Stimulated activated CD4-positive, alpha-beta T cell treated with anti-CD3 and anti-CD28 coated beads, Interleukin-1b, Interleukin-23, amount 100 ng/mL, for 1 hour (primary cell): ENCODE measurements at places on chromosomes 6 and 20.

DNA sequence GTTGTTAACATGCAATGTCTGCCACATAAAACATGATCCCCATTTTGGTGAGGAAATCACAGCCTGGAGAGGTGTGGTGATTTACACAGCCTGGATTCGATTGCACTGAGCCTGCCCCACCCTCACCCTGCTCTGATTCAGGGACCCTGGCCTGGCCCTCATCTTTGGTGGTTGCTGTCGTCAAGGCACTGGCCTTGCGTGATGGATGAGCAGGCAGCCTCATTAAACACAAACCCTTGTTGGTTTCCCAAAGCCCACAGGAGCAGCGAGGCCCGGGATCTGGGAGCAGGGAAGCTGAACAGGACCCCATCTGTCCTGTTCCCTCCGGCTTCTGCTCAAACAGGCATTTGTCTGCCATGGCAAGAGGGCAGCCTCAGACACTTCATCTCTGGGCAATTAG lies 70.8 kb downstream of the CHMP4B start:
- no peak for DNase-seq

DNA sequence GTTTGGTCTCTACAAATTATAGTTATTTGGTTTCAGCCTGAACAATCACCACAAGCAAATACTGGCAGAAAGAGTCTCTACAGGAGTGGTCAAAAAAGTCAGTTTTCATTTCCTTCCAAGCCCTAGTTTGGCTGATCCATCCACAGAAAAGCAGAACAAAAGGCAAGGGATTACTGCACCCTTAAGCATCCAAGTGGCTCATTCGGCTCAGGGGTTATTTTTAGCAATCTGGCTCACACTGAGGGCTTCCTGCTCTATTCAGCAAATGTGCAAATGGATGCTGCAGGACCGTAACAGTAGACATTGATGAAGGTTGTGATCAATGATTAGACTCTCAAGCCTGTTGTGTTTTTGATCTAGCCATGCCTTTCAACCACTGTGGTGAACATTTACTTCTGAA lies 62.2 kb upstream of the FABP7 start:
- no peak for DNase-seq

GRCh38 chr20:57893366-57893999 lies 183.7 kb upstream of the PMEPA1 start:
- no peak for DNase-seq

DNA sequence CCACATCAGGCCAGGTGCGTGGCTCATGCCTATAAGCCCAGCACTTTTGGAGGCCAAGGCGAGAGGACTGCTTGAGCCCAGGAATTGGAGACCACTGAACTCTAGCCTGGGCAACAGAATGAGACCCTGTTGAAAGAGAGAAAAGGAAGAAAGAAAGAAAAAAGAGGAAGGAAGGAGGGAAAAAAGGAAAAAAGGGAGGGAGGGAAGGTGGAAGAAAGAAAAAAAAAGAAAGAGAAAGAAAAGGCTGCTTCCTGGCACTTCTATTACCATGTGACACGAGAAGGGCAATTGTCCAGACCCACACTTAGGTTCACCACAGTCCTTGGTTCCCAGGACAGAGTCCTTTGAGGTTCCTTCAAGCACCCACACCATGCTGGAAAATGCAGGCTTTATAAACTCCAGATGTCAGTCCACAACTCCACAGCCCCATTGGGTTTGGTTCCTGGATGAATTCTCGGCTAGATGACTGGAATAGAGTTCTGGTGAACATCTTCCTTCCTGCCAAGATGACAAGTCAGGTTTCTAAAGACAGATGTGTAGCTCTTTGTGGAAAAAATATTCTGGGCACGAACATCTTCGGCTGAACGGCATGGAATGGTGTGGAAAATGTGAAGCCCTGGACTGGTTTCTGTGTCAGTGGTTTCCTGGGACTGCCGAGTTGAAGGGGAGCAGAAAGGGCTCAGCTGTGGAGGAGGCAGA lies 32.5 kb downstream of the NT5E start:
- no peak for DNase-seq

GRCh38 chr20:6559791-6560190 lies 207.7 kb upstream of the BMP2 start:
- DNase-seq, result no peak

GRCh38 chr6:140923048-140923447 lies 1209.7 kb upstream of the GJE1 start:
- DNase-seq, result no peak

GRCh38 chr6:90230548-90231215 lies 66.0 kb downstream of the BACH2 start:
- DNase-seq, result no peak

DNA sequence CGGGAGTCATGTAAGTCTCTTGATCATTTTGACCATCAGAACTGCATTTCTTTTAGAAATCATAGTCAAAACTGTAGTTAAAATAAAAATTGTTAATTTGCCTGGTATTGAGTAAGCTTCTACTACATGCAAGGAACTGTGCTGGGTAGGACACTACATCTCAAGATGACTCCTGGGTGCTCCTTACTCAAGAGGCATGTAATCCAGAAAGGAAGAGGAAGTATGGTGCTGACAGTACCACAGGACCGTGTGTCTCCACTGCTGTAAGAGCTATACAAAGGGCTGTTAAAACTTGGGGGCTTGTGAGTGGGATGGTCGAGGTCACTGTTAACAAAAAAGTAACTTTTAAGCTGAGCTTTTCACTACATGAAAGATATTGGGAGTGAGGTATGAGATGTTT lies 508.3 kb upstream of the SOX4 start:
- DNase-seq, result no peak

- no peak for DNase-seq
These were observed 60.5 kb upstream of the MLIP start for GRCh38 chr6:54050750-54051149.

- DNase-seq, result no peak
These were observed 47.4 kb downstream of the ADNP start for GRCh38 chr20:50883856-50884255.

- no peak for DNase-seq
These were observed 81.6 kb downstream of the DTD1 start for GRCh38 chr20:18669241-18670019.

DNA sequence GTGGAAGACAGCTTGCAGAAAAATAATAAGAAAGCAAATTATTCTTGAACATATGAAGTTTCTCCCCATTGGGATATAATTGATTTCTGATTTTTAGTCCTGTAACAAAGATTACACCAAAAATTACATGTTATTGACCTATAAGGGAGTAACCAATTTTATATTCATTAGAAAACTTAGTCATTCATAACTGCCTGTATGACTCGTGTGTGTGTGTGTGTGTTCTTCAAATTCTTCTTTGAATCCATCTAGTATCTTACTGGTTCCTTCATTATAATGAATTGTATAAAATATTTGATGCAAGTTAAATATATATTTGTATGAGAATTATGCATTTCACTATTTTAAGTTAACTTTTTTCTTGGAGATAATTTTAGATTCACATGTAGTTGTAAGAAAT lies 310.4 kb downstream of the HAO1 start:
- DNase-seq, result no peak

DNA sequence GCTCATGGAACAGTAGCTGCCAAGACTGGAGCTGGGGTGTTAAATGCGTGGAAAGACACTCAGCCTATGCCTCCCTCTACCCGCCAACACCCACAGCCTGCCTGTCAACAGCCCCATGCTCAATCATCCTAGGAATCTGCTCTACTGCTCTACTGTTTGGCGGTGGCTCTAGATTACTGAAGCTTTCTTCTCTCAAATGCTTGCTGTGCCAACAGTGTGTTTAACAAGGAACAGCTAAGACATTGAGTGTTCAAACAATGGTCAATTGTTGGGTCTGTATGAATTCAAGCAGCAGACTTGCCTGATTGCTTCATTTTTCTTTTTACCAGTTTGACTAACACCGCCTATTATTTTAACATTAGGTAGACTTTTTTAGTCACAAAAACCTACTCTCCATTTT lies 258.6 kb downstream of the SOD2 start:
- no peak for DNase-seq

DNA sequence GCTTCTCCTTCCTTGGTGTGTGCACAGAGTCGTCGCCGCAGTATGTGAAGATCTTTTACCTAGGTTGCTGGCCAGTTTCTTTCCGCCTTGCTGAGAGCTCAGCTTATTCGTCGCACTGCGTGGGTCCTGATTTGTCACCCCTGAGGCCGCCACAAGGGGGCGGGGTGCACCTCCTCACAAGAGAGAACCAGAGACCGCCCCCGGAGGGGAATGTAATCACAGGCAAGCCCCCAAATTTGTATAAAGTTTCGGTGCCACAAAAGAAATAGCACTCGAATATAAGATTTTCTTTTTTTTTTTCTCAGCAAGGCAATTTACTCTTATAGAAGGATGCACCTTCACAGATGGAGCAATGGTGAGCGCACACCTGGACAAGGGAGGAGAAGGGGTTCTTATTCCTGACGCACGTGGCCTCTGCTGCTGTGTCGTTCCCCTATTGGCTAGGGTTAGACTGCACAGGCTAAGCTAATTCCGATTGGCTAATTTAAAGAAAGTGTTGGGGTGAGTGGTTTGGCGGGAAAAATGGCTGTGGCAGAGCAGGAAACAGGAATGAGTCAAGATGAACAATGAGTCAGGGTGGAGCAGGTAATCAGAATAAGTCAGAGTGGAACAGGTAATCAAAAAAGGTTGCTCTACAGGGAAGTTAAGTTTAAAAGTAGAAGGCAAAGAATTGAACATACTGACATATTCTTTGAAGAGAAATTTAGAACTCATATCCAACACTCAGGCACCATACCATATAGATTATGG lies 19.5 kb downstream of the NCOA3 start:
- DNase-seq, result no peak

GRCh38 chr6:92023410-92023966 lies 1395.9 kb downstream of the EPHA7 start:
- DNase-seq, result no peak

GRCh38 chr20:34190262-34190661 lies 51.0 kb upstream of the ASIP start:
- no peak for DNase-seq

- no peak for DNase-seq
These were observed 101.0 kb downstream of the KIF16B start for GRCh38 chr20:16472045-16472872.
